Inflammatory macrophage treated with lipopolysaccharide for 4 hours (primary cell): ENCODE measurements at places on chromosomes 3 and 15.
A peak's percentile ranks its signal among the peaks of the same experiment; 100 is the strongest.

- DNase-seq: no peak
Measured at GRCh38 chr15:52294881-52295420, 653 bp downstream of the MYO5C start.

- no peak for DNase-seq
Measured at GRCh38 chr3:191566469-191566868, 105.5 kb downstream of the PYDC2 start.

GRCh38 chr3:194255252-194256039 lies 95.7 kb downstream of the CPN2 start:
- peak; percentile 94 for DNase-seq

- no peak for DNase-seq
Measured at GRCh38 chr15:48510976-48511375, 134.5 kb downstream of the FBN1 start.

DNA sequence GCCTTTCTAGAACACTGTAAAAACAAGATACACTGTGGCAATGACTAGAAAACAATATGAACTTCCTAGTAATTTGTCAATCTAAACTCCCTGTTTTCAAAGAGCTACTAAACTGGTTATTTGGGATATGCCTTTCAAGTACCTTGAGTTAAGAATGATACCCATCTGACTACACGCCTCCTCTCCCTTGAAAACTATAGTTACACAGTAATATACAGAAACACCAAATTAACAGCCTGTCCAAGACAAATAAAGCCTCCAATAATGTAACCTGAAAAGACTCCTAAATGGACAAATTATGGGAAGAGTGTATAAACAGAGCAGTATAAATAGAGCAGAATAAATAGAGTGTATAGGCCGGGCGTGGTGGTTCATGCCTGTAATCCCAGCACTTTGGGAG lies 70.1 kb downstream of the SMARCC1 start:
- DNase-seq: no peak

DNA sequence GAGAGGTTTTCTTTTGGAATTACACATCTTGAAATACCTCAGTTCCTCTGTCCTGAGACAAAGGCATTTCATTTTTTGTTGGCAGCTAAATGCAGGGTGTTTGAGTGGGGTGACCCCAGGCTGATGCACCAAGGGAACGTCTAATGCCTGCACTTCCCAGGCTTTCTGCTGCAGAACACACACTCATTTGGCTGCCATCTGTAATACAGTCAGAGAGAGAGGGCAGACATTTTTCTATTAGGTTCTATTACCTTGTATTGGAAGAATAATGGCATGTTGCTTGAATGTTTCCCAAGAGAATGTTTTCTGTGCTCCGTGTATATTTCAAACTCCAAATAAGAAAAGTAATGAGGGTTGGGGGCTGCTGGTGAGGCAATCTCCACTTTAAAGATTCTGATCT lies 87.1 kb downstream of the PTPRG start:
- DNase-seq: no peak

- no peak for DNase-seq
Measured at GRCh38 chr15:48775546-48775945, 35.3 kb downstream of the CEP152 start.

- DNase-seq: no peak
Measured at GRCh38 chr15:79311901-79312553, 1.1 kb downstream of the TMED3 start.

GRCh38 chr3:4950351-4950784 lies 28.9 kb upstream of the BHLHE40 start:
- DNase-seq: peak; percentile 62

DNA sequence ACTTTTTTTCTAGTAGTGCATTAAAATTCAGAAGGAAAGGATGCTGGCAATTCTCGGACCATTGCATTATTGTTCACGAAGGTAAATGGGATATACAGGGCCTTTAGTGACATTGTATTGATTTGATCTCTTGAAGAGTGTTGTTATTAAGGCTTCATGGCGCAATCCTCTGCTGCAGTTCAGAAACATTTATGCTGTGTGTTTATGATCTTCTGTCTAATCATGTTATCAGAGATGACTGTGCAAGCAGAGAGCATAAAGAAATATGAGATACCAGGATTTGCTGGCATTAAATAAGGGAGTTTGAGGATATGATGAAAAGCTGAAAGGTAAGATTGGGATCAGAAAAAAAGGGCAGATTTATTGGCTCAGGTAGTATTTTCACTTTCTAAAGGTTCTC lies 180.6 kb downstream of the EPHA6 start:
- no peak for DNase-seq

DNA sequence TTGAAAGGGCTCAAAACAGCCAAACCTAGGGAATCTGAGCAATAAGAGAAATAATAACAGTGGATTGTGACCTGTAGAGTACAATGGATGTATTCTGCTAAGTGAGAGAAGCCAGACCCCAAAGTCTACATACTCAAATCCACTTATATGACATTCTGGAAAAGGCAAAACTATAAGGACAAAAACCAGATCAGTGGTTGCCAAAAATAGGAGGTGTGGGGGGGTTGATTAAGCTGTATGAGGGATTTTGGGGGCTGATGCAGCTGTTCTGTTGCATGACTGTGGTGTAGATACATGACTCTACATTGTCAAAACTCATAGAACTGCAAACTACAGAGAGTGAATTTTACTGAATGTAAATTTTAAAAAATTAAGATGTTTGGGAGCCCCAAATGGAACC lies 20.1 kb upstream of the CGNL1 start:
- no peak for DNase-seq
